ENCODE measurements at places on chromosomes 7 and 10.

DNA sequence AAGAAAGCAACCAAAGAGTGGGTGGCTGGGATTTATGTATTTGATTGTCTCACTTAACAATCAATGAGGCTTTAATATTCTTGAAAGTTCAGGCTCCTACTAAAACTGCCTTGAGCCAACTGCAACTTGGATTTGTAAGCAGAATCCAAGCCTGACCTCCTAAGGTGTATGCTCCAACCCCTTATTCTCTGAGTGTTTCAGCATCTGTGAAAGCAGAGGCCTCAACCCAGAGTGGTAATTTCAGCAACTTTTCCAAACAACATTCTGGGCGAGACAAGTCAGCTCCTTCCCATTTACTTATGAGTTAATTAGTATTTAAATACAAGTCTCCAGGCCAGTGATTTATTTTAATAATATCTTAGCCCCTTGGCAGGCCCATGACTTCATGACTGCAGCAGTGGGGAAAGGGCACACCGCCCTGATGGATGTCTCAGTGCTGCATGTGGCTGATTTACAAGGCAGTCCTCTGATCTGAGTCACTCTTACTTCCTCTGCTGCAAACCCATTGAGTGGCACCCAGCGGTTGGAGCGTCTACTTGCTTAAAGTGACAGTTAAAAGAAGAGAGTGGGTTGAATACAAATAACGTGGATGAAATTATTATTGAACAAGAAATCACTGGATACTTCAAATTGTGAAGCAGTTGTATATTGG is 209.1 kb downstream of the TRIL start:
- DNase-seq: peak; percentile 48

GRCh38 chr7:106772655-106773108 is 92.4 kb upstream of the PIK3CG start:
- no peak for DNase-seq

- DNase-seq: no peak
These were observed 54.0 kb downstream of the NEURL1 start for GRCh38 chr10:103547391-103547946.

GRCh38 chr7:30594048-30594539 is 584 bp upstream of the GARS1 start:
- DNase-seq: peak; percentile 66

DNA sequence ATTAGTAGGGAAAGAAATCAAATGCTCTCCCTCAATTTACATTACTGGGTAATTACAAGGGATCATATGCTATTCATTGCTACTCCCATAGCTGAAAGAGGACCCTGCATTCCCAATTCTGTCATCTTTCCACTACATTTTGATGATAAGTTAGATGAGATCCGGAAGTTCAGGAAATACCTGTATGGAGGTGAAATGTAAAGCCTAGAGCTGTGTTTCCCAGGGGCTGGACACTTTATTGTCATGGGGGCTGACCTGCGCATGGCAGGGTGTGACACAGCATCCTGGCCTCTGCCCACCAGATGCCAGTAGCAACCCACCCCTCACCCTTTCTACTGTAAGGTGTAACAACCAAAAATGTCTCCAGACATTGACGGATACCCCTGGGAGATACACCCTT is 56.6 kb downstream of the HECW1 start:
- no peak for DNase-seq

DNA sequence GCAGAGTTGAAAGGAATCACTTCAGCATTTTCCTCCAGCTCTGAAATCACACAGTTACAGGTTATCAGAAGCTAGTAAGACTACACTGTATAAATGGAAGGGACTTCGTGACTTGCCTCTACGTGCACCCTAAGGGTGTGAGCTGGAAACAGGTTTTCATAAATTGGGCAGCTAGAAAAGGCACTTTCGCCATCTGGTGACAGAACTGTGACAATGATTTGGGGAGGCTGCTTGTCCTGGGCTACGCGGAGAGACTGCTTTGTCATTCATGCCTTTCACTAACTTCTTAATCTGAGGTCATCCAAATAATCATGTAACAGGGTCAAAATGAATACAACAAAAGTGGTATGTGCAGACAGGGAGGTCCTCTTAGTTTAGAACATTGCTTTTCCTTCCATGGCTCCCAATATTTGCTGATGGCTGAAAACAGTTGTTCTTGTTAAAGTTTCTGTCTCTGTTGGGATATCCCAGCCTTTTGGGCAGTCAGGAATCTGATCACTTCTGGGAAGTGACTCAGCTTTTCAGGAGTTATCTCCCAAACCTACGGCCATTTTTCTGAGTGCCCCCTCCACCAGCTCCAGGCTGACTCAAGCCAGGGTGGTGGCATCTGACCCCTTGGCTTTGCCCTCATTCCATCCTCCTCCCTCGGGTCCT is 17.8 kb downstream of the VWC2 start:
- DNase-seq: peak; percentile 18

- no peak for DNase-seq
These were observed 128.5 kb upstream of the CDK1 start for GRCh38 chr10:60649485-60650377.

DNA sequence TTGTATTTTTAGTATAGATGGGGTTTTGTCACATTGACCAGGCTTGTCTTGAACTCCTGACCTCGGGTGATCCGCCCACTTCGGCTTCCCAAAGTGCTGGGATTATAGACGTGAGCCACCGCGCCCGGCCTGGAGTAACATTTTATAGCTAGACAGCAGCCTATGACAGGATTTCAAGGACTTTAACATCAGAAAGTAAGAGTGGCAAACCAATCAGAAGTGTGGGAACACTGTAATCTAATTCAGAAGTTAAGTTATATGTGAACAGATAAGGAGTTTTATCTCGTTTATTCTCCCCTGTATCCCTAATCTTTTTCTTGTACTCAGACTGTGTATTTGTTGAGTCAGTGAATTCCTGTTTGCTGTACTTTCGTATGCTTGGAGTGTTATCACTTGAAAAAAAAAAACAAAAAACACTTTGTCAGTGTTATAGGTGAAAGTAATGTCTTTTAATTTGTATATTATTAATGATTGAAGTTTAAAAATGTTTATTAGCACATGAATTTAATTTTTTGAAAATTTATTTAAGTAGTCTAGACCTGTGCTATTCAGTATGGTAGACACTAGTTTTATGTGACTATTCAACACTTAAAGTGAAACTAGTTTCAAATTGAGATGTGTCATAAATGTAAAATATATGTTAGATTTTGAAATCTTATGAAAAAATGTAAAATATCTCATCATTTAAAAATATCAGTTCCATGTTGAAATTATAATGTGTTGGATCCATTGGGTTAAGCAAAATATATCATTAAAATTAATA is 38.6 kb downstream of the RSBN1L start:
- DNase-seq: no peak

GRCh38 chr10:99234041-99234790 is 1.4 kb downstream of the HPSE2 start:
- DNase-seq: peak; percentile 78

DNA sequence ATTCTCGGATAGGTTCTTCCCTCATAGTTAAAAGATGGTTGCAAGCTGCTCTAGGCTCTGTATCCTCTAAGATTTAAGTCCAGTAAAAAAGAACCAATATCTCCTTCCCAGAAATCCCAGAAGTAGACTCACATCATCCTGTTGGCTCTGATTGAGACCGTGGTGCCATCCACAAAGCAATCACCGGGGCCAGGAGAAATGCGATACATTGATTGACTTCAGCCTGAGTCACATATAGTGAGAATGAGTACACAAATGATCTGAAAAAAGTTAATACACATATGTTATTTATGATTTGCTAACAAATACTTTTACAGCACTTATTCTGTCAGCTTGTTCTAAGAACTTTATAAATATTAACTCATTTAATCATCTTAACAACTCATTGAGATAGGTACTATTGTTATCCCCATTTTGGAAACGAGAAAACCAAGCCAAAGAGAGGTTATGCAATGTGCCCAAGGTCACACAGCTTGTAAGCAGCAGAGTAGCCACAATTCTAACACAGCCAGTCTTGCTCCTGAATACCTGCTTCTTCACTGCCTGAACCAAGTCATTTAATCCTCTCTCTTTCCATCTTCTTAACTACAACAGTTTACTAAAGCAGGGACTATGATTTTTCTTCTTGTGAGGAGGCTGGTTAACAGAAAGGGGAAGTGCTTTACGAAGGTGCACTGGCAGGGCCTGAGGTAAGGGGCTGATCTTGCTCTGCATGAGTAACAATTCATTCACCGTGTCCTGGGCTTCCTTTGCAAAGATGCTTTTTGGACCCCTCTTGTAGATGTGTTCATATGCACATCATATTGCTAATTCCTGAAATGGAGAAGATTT is 177.0 kb downstream of the REEP3 start:
- DNase-seq: no peak

DNA sequence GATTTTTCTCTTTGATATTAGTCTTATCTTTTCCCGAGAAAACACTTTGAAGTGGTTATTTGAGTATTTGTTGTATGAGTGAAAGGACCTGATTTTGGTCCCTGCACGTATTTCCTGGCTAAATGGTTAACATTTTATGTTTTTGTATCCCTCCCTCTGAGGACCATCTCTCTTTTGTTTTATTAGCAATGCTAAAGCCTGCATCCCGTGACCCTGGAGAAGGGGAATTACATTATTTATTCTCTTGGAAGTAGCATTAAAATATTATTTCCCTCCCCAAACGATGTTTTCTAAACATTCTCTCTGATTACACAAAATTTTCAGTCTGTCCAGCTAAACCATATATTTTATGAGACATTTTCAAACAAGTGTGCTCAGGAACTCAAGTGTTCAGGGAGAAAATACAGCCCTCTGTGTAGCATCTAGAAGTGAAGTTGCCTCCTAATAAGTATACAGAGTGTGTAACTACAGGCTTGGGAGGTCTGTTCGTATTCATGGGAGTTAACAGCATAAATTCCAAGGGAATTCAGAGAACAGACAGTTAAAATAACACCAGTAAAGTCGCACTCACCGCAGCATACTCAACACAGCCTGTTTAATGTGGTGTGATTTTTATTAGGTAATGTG is 163.8 kb upstream of the NPVF start:
- DNase-seq: no peak
